ENCODE measurements at places on chromosomes 2 and 18.

DNA sequence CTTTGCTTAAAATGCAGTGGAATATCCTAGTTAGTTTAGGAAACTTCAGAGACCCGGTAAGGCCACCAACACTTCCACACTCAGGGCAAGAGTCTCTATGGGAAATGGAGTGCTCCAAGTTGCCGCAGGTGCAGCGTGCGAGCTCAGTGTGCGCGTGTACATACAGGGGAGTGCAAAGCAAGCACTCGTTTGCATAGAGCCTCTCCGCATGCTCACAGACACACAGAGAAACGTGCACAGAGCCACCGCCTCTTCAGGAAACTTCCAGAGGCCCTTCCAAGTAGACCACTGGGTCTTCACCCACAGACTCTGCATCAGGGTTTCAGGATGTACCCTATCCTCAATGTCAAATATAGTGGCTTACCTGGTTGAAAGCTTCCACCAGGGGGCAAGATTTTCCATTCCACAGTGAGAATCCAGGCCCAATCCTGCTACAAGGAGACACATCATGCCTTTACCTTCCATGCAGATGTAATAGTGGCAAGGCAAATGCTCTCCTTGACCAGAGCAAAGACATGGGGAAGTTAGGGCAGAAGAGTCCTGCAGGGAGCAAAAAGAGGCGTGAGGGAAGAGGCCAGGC is 513.0 kb upstream of the MYT1L start:
- no peak for DNase-seq

- no peak for DNase-seq
Observed at GRCh38 chr2:41936771-41937463, 110.9 kb upstream of the PKDCC start.

DNA sequence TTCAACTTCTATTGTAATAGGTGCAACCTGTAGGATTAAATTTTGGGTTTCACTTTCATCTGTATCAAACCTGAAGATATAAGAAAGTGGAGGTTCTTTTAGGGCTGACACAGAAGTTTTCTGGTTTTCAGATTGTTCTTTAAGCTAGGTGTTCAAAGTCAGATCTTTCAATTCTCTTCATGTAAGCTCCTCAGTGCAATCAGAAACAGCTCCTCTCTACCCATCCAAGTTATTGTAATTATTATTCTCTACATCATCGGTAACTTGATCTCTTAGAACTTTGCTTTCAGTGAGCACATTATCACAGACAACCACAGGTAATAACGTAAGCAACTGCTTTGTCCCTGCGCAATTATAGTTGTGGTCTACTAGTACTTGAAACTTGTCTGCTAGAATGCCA is 179.4 kb downstream of the MYCN start:
- DNase-seq: no peak

- no peak for DNase-seq
Observed at GRCh38 chr2:56934866-56935265, 751.1 kb downstream of the CCDC85A start.

DNA sequence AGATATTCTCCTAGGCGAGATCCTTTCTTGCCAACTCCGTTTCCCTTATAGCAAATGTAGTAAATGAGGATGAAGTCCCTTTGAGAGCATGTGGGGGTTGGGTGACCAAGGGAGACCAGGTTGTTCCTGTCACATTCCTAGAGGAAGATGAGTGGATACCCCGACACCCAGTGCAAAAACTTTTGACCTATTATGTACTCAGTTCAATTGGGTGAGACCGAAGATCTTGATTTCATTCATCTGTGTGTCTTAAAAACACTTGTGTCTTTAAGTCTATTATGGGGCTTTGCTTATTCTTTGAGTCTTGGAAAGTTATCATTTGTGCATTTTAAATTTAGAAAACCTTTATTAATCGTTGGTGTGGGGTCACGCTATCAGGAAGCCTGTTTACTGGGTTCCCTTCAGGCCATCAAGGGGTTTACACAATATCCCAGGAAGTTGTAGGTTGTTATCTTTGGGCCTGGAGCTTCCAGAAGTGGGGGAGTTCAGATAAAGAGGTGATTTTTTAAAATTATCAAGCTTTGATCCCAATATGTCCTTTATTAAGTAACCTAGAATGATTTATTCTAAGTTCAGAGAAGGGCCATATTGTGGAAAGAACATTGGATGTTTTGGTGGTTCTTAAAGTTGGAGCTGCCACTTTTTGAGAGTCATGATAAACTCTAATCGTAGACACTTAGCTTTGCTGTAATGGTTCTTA is 2.8 kb downstream of the RHOB start:
- DNase-seq: no peak

All from activated CD4-positive, alpha-beta T cell treated with anti-CD3 and anti-CD28 coated beads for 1 hour (primary cell).